ENCODE measurements at places on chromosomes 5 and 9. TPM values are rescaled to one million over a fixed set of nuclear protein-coding genes. Genes with fewer than 3 reads are reported as not detected.

- DNase-seq = peak; percentile 68
These were observed 46.8 kb upstream of the RNU6ATAC start for GRCh38 chr9:134210908-134211810.

GRCh38 chr5:36712706-36713105, 106.3 kb downstream of the SLC1A3 start:
- no peak for DNase-seq

- DNase-seq = no peak
These were observed at the start of gene GRIN1 for GRCh38 chr9:137138722-137139467. TSS of gene GRIN1 (plus strand) at chr9:137139154. CDS start at chr9:137139487, 333 bp downstream.

- peak; percentile 31 for DNase-seq
These were observed 132.8 kb upstream of the MPDZ start for GRCh38 chr9:13412331-13412730.

GRCh38 chr9:101427957-101428655, 7.5 kb downstream of the ALDOB start:
- DNase-seq = no peak

DNA sequence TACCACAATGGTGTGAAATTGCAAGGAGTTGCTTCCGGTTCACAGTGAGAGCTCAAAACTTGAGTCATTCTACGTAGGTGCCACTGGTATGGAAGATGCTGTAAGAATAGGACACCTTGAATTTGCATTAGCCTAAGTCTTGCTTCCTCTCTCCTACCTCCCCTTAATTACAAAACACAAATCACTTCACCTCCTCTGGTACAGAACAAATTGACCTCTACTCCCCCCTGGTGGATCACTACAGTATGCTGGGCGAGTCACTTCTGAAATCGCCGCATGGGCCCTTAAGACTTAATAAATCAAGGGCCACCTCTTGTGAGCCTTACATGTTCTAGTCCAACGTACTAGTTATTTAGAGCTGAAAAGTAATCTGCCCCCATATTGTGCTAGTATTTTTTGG, 145.3 kb upstream of the SMARCA2 start:
- peak; percentile 22 for DNase-seq

DNA sequence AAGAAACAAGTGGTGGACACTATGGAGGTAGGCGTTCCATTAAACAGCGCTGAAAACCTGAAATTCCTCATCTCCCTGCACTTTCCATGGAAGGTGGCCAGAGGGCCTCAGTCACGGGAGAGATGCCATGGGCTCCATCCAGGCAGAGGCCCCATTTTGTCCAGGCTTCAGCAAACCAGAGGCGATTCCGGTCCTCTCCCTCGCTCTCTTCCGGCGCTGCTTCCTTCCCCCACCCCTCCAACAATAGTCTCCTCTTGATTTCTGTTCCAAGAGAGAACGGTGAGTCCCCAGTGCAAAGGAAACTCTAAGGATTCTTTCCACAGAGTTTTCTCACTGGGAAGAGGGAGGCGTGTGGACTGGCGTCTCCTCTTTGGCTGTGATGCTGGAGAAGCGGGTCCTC, 7.5 kb downstream of the ZNF366 start:
- DNase-seq = no peak

DNA sequence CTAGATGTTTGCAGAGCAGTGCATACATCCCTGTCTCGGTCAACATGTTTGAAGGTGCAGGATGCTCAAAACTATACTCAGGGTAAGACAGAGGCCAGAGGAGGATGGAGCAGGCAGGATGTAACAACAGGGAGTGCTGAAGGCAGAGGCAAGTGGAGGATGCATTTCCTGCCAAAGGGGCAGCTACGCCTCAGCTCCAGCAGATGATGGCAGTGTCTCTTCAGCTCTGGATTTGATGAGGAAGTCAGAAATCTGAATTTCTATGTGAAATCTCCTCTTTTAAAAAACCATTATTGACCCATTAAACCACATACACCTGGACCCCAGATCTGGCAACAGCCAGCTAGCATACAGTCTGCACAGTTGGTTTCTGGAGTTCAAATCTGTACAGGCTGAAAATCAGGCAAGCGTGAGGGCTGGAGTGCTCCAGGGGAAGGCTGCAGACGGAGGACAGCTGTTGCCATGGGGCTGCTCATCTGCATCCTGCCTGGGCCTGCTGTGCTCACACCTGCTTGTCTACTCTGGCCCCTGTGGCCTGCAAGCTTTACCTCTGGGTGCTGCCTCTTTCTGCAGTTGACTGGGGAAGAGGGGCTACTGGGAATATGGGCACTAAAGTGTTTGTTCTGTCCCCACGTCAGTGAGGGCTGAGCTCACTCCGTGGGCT, 152.9 kb upstream of the SLC28A3 start:
- DNase-seq = no peak

GRCh38 chr5:19172926-19173470, 815.0 kb downstream of the CDH18 start:
- no peak for DNase-seq

DNA sequence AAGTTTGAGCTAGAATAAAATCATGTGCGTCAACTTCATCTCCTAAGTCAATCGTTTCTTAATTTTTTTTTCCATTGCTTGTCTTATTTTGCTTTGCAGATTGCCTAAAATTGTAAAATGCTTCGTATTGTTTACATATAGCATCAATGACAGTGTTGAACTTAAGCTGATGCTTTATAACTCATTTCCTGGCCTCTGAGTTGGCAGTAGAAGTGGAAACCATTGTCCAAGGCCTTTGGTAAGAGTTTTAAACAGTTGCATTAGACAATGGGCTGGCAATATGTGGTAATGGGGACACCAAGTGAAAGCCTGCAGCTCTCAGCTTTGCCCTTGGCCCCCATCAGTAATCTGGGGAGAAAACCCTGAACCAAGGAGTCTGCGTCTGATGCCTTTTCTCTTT, 154.8 kb upstream of the GAS1 start:
- no peak for DNase-seq

DNA sequence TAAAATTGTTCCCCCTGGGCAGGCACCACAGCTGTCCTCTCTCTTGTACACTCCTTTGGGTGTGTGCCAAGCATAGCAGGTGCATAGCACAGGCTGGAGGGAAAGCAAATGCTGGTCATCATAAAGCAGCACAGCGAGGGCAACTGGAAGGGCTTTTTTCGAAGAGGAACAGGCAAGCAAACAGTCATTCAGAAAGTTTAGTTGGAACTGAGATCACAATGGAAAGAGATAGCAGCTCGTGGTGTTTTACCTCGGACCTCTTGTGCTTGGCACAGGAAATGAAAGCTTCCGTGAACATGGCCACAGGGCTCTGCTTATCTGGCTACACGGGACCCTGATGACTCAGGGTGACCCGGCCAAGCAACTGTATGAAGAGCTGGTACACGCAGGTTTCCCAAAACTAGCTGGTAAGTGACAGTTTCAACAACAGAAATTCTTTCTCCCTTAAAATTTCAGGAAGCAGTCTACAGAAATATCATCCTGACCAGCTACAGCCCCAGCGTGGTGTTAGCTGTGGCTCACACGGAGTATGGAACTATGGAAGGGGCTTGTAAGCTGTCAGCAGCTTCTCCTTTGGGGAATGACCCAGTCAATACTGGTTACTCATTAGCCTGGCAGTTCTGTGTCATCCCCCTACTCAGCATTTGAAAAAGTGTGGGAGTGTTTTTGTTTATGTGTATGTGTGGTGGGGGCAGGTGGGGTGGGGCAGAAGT, 48.1 kb downstream of the POC5 start:
- no peak for DNase-seq

GRCh38 chr5:54894957-54895815, 90.2 kb downstream of the ESM1 start:
- no peak for DNase-seq

DNA sequence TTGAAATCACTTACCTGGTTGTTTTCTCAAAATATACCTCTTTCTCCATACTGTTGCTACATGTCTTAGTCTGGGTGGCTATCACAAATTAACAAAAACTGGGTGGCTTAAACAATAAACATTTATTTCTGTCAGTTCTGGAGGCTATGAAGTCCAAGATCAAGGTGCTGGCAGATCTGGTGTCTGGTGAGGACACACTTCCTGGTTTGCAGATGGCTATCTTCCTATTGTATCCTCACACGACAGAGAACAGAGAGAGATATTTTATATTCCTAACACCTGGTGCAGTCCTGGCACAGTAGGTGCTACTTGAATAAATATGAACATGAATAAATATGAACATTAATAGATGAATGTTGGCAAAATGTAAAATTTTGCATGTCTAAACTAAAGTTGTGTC, 164.3 kb upstream of the ACOT12 start:
- DNase-seq = no peak

DNA sequence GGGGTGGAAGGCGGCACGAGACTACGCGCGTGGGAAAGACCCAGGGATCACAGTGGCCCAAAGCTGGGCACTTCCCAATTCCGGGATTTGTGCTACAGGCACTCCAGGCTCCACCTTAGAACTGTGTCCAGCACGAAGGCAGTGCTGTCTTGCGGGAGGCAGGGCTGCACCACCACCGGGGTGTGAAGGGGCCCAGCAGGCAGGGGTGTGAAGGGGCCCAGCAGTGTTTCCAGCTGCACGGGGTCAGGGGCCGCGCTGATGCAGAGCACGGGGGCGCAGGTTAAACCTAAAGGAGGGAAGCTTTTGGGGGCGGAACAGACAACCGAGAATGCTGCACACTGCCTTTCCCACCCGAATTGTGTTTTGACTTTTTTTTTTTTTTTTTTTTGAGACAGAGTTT, 1.1 kb upstream of the PDCD6 start:
- no peak for DNase-seq

DNA sequence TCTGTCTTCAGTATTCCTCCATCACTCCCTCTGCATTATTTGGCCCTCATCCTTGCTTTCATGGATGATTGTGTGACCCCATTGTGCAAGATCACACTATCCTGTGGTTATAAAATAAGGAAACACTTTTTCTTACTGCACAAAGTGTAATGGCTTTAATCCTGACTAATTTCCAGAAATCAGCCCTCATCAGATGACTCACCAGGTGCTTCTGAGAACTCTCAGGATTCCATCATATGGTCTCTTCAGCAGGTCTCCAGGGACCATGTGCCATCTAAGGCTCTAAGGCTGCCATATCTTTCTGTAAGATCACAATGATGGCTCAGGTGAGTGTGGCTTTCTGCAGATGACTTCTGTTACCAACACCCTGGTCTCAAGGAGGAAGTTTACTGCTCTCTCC, 27.3 kb upstream of the FER start:
- no peak for DNase-seq

DNA sequence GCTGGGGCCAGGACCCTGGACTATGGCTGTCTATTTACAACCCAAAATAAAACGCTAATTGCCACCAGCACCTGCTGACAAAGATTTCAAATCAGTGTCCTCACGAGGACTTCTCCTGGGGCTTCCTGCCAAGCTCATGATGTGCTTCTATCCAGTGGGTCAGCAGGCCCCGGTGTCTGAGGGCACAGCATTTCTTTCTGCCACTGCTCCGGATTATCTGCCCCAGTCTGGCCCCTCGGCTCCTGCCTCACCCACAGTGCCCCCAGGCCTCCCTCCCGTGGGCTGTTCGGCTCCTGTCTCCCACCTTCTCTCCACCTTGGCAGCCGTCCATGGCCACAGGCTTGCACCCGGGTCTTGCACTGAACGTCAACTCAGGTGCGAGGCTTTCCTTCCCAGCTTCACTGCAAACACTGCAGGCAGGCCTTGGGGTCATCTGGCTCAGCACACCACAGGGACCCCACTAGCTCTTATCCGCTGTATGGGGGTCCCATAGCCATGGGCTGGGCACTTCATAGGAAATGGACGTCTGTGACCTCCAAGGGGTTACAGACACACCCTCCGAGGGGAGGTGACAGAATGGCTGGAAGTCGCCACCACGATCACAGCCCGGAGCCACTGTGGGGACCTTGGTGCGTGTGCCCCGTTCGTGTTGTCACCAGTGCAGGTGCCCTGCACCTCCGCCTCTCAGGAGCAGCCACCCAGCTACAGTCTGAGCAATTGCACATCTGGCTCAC, 43.8 kb upstream of the FCN1 start:
- no peak for DNase-seq

DNA sequence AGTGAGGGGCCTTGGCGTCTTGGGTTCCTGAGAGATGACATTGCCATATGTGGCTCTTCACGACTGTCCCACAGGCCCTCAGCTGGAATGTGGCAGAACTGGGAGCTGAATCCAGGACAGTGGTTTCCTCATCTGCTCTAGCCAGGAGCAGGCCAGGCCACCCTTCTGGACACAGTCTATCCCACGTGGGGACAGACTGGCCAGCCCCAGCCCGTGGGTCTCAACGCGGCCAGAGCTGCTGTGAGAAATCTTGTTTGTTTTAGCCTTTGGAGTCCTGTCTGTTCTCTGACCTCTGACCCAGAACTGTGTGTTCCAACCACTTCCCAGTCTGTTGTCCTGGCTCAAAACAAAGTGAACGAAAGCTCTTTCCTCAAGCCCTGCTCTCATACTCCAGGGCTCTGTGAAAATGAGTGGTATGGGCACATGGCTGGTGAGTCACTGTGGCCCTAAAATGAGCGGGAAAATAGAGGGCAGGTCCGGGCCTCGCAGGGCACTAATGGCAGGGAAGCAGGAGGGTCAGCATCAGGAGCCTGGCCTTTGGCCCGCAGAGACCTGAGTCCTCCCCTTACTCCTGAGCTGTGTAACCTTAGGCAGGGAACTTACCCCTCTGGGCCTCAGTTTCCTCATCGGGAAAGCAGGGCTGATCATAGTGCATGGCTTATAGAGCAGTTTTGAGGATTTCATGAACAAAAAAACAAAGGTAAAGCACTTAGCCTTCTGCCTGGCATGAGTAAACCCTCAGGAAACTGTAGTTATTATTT, 34.8 kb upstream of the GLRX start:
- DNase-seq = no peak

- no peak for DNase-seq
These were observed 159.9 kb upstream of the FBXL17 start for GRCh38 chr5:108541836-108542235.

The TAF11L5 gene
- 16.4 TPM for total RNA-seq

The ISCA1 gene
- 37.1 TPM for total RNA-seq

The RABL6 gene
- total RNA-seq = 40.2 TPM

The OLFM1 gene
- total RNA-seq = 3.6 TPM

The GABRA1 gene
- total RNA-seq = 2.9 TPM

The TNFSF15 gene
- 4.3 TPM for total RNA-seq

The ZNF454 gene
- 2.4 TPM for total RNA-seq

The PRUNE2 gene
- total RNA-seq = 12.3 TPM

The PCDHB11 gene
- total RNA-seq = 5.1 TPM
